ENCODE measurements at places on chromosomes 1 and 21. TPM values are rescaled to one million over a fixed set of nuclear protein-coding genes. Genes with fewer than 3 reads are reported as not detected.

- H3K36me3 ChIP-seq: no peaks in the 10 kb centered on the region
- no peak for DNase-seq
- no peaks in the 10 kb centered on the region for H3K27me3 ChIP-seq
- H3K4me1 ChIP-seq: no peaks in the 10 kb centered on the region
These were observed 35.9 kb downstream of the SLC19A1 start for GRCh38 chr21:45506241-45506817.

DNA sequence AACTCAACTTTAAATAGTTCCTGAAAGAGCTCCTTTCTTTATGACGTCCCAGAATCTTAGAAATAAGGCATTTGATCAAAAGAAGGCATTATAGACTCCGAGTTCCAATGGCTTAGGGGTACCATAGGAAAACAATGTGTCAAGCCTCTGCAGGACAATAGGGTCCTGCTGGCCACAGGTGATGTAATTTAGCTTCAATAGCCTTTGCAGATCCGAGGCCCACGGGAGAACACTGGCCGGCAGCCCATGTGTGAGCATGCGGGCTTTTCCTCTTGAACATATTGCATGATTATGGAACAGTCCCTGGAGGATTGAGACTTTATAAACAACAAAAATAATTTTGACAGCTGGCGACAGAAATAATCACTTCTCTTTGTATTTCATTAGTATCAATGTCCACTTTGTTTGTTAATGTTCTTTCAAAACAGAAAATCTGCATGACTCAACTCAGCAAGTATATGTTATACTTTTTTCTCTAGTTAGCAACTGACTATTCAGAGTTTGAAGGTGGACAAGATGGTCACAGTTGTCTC, 49.0 kb upstream of the NR5A2 start:
- H3K36me3 ChIP-seq: no peaks in the 10 kb centered on the region
- no peaks in the 10 kb centered on the region for H3K4me1 ChIP-seq
- H3K27ac ChIP-seq: no peak overlapping the region
- H3K4me3 ChIP-seq: no peak overlapping the region

The CR2 gene
- 0.10 TPM for total RNA-seq

The SPRR1A gene
- total RNA-seq: not detected

The SPOCD1 gene
- total RNA-seq: 0.73 TPM

GRCh38 chr1:232017057-232017456, 390.5 kb downstream of the DISC1 start:
- no peak overlapping the region for H3K27ac ChIP-seq
- H3K36me3 ChIP-seq: no peaks in the 10 kb centered on the region

- H3K4me3 ChIP-seq: no peak overlapping the region
- H3K4me1 ChIP-seq: peaks cover 4% of the 10 kb centered on the region
- H3K27ac ChIP-seq: no peak overlapping the region
- peaks cover 28% of the 10 kb centered on the region for H3K27me3 ChIP-seq
- no peaks in the 10 kb centered on the region for H3K36me3 ChIP-seq
- DNase-seq: no peak
These were observed 32.4 kb upstream of the KCNA10 start for GRCh38 chr1:110551278-110551809.
